ENCODE measurements at places on chromosomes 6 and 20.

GRCh38 chr6:50288881-50289280, 239.2 kb upstream of the DEFB112 start:
- DNase-seq = no peak

DNA sequence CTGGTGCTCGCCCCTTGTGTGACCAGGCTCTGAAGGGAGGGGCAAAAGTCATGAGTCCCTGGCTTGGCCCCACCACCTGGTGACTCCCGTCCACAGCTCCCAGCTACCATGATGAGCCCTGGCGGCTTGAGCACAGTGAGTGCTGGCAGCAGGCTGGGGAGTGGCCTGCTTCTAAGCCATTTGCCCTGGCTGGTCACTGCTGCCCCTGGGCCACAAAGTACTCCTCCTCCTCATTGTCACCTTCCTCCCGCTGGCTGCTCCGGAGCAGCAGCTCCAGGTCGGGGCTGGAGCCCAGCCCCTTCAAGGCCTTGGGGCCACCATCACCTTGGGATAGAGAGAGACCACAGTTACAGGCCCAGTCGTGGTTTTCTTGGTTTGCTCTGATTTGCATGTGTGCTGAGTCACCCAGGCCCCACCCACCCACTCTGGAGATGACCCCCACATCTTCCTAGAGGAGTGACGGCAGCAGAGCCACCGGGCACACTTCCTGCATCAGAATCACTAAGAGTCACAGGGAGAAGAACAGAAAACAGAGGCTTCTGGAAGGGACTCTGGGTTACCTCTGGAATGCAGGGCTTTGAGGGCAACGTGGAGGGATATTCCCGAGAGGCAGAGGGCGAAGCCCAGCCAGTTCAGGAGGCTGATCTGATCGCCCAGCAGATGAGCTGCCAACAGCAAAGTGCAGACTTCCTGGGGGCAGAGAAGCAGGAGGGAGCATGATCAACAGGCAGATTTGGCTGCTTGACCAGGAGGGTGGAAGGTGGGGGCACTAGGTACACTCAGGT, 42.1 kb upstream of the CDH22 start:
- peak; percentile 95 for DNase-seq

- no peak for DNase-seq
These were observed 536.7 kb upstream of the JARID2 start for GRCh38 chr6:14709066-14709670.

- no peak for DNase-seq
These were observed 134.6 kb downstream of the GRM4 start for GRCh38 chr6:34011264-34011663.

DNA sequence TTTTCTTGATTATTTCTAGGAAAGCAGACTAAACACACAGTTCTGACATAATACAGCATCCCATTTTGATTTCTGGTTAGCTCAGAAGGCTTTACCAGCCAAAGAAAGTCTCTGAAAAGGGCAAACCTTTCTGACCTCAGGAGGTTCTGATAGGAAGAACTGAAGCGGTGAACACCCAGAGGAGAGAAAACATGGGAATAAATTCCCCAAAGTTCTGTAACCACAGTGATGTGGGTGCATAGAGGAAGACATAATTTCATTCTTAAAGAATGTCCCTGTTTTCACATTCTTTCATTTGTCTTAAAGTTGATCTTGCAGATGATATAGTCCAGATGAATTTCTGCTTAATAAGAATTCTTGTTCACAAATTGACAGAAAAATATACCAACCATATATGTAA, 60.3 kb downstream of the RSPO3 start:
- DNase-seq = peak; percentile 31

DNA sequence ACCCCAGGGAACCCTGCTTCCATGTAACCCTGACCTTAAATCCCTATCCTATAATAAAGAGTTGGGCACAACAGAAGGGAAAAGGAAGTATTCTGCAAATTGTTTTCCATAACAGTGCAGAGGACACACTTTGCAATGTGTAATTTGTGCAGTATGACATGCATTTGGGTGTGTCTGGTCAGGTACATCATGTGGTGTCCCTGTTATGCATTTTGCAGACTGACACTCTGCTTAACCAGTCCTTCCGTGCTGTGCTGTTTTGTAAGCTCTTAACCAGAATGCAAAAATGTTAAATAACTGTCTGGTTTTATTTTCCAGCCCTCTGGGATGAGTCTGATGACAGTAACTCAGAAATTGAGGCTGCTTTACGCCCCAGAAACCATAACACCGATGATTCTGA, 57.0 kb upstream of the XRN2 start:
- DNase-seq = no peak

GRCh38 chr20:35842361-35842760, 70.5 kb downstream of the PHF20 start:
- no peak for DNase-seq

Measured in astrocyte of the spinal cord (primary cell).